NCI-H1694 (cell line): ENCODE measurements at places on chromosomes 3 and 15.

DNA sequence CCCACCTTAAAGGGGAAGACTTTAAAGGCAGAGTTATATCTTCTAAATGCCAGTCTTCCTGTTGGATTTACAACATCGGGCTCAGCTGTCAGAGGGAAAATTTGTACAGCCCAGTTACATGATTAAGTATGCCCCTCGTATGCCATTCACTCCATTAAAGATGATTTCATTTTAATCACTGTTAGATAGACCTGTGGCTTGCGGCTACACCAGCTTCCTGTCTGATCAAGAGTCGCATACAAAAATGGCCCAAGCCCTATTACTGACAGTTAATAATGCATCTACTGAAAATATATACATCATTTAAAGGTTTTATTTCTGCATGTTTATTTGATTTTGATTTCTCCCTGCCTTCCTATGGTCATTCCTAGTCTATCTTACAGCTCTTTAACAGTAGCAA is 7.1 kb downstream of the EIF4E3 start:
- DNase-seq, result no peak

GRCh38 chr3:169914321-169914720 is 2.9 kb downstream of the SAMD7 start:
- DNase-seq, result no peak

DNA sequence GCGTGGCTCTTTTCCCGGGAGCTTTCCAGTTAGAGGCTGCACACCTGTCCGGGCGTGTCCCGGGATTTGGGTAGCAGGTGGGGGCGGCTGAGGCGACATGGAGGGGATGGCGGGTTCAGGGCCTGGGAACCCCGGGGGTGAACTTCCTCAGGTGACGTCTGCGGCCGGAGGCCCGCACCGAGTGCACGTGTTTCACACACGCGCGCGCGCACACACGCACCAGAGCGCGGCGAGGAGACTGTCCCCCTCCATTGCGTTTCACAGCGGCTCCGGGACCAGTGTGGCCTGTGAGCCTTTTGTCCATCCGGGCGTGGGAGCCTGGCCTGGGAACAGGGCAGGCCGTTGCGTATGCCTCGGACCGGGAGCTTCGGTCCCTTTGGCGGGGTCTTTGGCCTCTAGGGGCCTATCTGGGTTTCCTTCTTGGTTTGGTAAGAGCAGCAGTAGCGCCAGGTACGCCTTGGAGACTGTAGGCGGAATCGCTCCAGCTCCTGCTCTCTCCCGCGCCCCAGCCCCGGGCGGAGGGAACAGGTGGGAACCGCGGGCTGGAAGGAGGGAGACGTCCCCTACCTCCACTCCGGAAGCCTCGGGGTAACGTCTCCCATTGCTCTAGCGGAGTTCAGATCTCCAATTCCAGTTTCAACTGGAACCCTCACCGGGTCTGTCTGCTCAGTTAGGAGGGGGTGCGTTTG is 220.0 kb downstream of the MEIS2 start:
- DNase-seq, result no peak

DNA sequence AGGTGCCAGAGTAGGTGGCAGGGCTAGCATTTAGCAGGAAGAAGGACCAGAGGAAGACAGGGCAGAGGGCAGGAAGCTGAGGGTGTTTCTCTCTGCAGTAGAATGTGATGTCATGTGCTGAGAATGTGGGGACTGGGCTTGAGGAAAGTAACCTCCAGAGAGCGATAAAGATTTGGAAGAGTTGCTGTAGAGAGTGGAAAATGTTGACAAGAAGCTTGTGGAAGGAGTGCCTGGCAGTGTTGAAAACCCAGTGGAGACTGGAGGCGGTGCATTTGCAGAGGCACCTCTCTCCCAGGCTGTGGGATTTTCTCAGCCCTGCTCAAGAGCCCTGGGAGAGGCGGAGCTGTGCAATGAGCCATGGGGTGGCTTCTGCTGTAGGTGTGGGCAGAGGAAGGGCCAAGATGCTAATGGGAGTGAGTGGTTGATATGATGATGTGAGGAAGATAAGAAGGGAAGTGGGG is 54.8 kb downstream of the MESD start:
- no peak for DNase-seq

DNA sequence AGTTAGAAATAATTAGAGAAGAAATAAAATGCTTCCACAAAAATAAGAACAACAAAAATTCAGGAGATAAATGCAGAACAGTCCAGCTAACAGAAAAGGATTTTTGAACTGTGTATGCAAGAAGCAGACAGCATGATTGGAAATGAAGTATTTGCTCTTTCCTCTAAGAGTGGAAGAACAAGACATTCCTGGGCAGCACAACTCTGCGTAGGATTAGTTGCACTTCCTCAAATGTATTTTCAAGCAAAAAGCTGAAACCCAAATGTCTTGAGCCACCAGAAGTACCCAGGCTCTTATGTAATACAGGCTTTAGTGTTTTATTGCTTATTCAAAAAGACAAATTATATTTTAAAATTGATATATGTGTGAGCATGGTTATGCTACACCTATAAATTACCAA is 127.2 kb downstream of the ZBTB20 start:
- no peak for DNase-seq

GRCh38 chr3:18122264-18122663 is 302.9 kb downstream of the SATB1 start:
- DNase-seq, result no peak

DNA sequence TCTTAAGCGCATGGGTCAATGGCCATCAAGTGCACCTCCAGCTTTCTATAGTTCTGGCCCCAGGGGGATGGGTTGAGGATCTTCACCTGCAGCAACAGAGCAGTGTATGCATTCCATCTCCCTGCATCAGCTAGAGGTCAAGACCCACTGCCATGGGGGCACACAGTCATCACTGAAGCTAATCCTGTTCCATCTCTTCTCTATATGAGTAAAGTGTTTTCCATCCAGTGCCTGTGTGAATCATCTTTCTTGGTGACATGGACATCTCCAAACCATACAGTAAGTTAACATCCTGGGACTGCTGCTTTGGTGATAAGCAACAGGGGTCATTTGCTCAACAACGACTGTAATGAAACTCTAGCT is 4.4 kb upstream of the ENTPD3 start:
- no peak for DNase-seq

DNA sequence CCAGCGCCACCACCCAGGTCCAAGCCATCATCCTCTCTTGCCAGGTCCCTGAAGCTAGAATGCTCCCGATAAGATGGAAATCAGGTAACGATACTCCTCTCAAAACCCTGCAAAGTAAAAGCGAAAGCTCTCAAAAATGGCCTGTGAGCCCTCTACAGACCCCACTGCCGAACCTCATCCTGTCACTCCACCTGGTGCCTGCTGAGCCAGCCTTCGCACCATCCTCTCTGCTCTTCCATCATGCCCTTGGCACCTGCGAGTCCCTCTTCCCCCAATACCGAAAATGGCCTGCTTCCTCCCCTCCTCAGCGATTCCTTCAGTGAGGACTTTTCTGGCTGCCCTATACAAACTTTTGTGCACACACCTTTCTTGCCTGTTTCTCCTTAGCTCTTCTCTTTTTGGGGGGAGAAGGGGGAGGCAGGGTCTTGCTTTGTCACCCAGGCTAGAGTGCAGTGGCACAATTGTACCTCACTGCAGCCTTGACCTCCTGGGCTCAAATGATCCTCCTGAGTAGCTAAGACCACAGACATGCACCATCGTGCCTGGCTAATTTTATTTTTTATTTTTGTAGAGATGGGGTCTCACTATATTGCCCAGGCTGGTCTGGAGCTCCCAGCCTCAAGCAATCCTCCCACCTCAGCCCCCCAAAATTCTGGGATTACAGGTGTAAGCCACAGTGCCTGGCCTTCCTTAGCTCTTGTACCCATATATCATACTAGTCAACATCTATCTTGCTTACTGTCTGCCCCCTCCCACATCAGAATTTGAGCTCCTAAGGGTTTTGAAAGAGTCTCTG is 3.0 kb downstream of the IDH2 start:
- no peak for DNase-seq

GRCh38 chr15:31079519-31079918 is 22.0 kb downstream of the TRPM1 start:
- DNase-seq, result no peak

GRCh38 chr3:67018105-67018788 is 20.1 kb downstream of the KBTBD8 start:
- no peak for DNase-seq
